ENCODE measurements at places on chromosomes 4 and X. TPM values are rescaled to one million over a fixed set of nuclear protein-coding genes. Genes with fewer than 3 reads are reported as not detected.

DNA sequence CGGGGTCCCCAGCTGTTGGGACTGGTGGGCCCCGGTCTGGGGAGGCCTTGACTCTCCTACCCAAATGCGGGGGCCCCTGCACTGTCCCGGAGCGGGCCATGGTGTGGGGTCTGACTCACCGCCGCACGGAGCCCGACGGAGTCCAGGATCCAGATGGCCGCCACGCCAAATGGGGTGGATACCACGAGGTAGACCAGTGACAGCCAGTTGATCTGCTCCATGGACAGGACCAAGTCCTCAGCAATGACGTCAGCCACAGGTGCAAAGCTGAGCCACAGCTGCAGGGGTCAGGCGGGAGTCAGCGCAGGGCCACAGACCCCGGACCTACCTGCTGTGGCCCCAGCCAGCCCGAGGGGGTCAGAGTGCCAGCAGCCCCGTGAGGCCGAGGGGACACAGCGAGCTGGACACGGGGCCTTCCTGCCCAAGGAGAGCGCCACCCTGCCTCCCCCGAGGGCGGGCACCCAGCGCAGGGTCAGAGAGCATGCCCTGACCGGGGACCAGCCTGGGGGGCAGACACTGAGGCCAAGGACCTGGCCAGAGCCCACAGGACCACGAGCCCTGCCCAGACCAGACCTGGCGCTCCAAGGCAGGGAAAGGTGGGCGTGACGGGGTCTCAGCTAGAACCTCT, 2.4 kb downstream of the SLC49A3 start:
- H3K27ac ChIP-seq, result no peak overlapping the region
- peaks cover 19% of the 10 kb centered on the region for H3K4me1 ChIP-seq
- H3K27me3 ChIP-seq, result no peaks in the 10 kb centered on the region
- DNase-seq, result peak; percentile 20
- H3K4me3 ChIP-seq, result no peak overlapping the region

DNA sequence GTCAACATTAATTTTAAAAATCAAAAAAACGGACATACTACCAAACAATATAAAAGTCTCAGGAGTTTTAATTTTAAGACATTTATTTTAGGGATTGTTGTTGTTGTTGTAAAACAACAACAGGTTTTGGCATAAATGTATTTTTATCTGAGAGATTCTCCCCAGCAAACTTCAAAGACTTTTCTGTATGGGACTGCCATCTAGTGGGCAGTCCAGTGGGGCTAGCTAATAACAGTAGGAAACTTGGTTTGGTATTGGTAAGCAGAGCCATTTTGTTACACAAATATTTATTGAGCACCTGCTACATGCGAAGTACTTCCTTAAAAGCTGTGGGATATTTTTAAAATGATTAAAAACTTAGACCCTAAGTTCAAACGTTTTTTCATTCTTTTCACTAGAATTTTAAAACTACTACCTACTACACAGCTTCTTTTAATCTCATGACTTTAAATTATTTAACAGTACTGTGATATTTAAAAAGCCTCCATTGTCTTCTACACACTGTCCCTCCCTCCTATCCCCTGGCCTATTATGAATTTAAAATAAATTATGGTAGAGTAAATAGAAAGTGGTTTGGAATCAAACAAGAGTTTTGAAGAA, 1028.4 kb upstream of the INTU start:
- H3K27ac ChIP-seq, result peak overlapping the region; percentile 56
- H3K4me1 ChIP-seq, result peaks cover 21% of the 10 kb centered on the region

GRCh38 chr4:186366326-186366725, 100.3 kb downstream of the F11 start:
- no peak overlapping the region for H3K27ac ChIP-seq
- H3K4me3 ChIP-seq, result no peak overlapping the region
- DNase-seq, result no peak
- H3K4me1 ChIP-seq, result no peaks in the 10 kb centered on the region
- H3K27me3 ChIP-seq, result no peaks in the 10 kb centered on the region
- H3K36me3 ChIP-seq, result peaks cover 17% of the 10 kb centered on the region

- no peak for DNase-seq
- H3K36me3 ChIP-seq, result no peaks in the 10 kb centered on the region
- no peak overlapping the region for H3K27ac ChIP-seq
These were observed 245.8 kb upstream of the DMD start for GRCh38 chrX:33457102-33457501.

- no peak overlapping the region for H3K4me3 ChIP-seq
- H3K36me3 ChIP-seq, result peaks cover 28% of the 10 kb centered on the region
- peaks cover 41% of the 10 kb centered on the region for H3K4me1 ChIP-seq
- DNase-seq, result no peak
- H3K27ac ChIP-seq, result no peak overlapping the region
These were observed 5.4 kb downstream of the WDR1 start for GRCh38 chr4:10111067-10111801.

GRCh38 chr4:15037923-15038541, 35.8 kb downstream of the CPEB2 start:
- DNase-seq, result no peak
- H3K27me3 ChIP-seq, result no peaks in the 10 kb centered on the region
- no peak overlapping the region for H3K27ac ChIP-seq
- H3K36me3 ChIP-seq, result peaks cover 1% of the 10 kb centered on the region
- no peak overlapping the region for H3K4me3 ChIP-seq

GRCh38 chr4:71768123-71768522, 15.8 kb downstream of the GC start:
- H3K36me3 ChIP-seq, result no peaks in the 10 kb centered on the region
- no peak overlapping the region for H3K27ac ChIP-seq
- no peaks in the 10 kb centered on the region for H3K27me3 ChIP-seq
- H3K4me1 ChIP-seq, result peaks cover 11% of the 10 kb centered on the region
- no peak for DNase-seq

DNA sequence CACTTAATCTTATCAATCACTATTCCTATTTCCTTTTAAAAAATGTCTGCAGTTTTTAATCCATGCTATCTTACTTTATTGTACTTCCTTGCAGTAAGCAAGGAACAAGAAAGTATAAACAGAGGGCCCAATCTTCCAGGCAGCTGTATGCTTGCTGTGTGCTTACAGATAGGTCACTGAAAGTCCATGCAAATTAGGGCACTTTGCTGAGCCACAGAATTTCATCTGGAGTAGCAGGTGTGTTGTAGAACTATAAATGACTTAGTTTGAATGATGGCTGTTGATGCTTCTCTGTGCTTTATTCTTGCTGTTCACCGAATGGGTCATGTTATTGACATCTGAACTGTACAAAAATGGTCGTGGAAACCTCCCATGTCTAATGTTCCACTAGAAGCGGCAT, 154.6 kb downstream of the ATOH1 start:
- DNase-seq, result no peak
- no peaks in the 10 kb centered on the region for H3K36me3 ChIP-seq
- no peak overlapping the region for H3K27ac ChIP-seq
- H3K4me1 ChIP-seq, result no peaks in the 10 kb centered on the region
- peaks cover 2% of the 10 kb centered on the region for H3K27me3 ChIP-seq
- H3K4me3 ChIP-seq, result no peak overlapping the region

The TEX11 gene
- total RNA-seq, result not detected

- peak overlapping the region; percentile 66 for H3K27ac ChIP-seq
- H3K36me3 ChIP-seq, result no peaks in the 10 kb centered on the region
- no peaks in the 10 kb centered on the region for H3K27me3 ChIP-seq
- no peak overlapping the region for H3K4me3 ChIP-seq
- no peak for DNase-seq
- peaks cover 3% of the 10 kb centered on the region for H3K4me1 ChIP-seq
These were observed 288.5 kb downstream of the TENM3 start for GRCh38 chr4:182531555-182532162.

The FAM193A gene
- total RNA-seq, result 48.1 TPM
